Effector CD4-positive, alpha-beta T cell (primary cell): ENCODE measurements at places on chromosomes 1 and 21.

DNA sequence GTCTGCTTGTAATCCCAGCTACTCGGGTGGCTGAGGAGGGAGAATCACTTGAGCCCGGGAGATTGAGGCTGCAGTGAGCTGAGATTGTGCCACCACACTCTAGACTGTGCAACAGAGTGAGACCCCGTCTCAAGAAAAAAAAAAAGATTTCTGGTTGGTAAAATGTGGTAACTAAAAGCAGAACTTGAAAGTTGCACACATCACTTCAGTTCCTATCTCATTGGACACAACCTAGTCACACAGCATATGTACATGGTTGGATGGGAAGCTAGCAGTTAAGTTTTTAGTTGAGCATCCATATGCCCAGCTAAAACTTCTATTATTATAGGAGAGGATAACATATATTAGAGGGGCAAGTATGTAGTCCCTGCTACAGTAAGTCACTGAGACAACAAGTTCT, 22.1 kb downstream of the BCAS2 start:
- DNase-seq: no peak

DNA sequence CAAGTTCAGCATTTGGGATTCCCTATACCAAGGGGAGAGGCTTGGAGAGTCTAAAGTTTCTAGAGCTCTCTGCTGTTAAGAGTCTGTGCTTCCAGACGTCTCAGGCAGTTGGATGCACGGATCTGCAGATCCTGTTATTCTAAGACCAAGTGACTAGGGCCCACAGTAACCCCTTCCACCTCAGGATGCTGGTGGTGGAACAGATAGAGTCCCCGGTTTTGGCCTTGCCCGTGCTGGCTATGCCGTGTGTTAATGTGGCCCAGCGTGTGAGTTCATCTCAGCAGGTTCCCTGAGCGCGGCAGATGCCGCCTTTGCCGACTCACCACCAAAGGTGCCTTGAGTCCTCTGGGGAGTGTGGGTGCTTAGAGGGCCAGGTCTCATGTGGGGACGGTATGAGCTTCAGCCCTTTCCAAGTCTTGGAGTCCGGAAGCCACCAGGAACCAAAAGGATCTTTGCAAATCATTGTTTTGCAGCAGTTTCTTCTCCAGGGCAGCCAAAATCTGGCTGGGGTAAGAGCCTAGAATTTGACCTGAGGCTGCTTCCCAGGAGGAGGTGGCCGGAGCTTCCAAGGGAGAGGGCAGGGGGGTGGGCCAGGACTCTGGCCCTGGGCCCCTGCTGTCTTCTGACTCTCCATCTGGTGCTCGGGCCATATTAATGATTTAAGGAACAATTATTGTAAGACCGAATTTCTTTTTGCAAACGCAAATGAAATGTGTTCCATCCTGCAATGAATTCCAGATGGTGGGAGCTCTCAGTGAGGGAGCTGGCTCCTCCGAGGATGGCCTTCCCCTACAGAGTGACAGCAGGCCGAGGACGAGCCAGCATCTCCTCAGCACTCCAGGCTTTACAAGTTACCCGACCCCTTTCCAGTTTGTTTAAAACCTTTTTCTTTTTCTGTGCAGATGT, 205.7 kb downstream of the FOXD2 start:
- DNase-seq: no peak

- no peak for DNase-seq
Measured at GRCh38 chr21:34344584-34344983, 19.2 kb upstream of the KCNE2 start.

DNA sequence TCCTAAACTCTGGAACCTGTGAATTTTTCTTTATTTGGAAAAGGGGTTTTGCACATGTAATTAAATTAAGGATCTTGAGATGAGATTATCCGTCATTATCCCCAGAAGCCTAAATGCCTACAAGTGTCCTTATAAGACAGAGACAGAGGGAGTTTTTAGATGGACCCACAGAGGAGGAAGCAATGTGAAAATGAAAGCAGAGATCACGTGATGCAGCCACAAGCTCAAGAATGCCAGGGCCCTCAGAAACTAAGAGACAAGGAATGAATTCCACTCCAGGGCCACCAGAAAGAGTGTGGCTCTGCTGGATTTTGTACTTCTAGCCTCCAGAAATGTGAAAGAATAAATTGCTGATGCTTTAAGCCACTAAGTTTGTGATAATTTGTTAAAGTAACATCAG, 183.6 kb upstream of the UBE2U start:
- DNase-seq: no peak

- no peak for DNase-seq
Measured at GRCh38 chr1:171600862-171601261, 21.2 kb upstream of the MYOCOS start.
